Activated CD8-positive, alpha-beta memory T cell treated with anti-CD3 and anti-CD28 coated beads for 48 hours (primary cell): ENCODE measurements at places on chromosomes 1 and 21.

GRCh38 chr1:163093169-163093568 lies 24.0 kb downstream of the RGS4 start:
- DNase-seq: no peak

DNA sequence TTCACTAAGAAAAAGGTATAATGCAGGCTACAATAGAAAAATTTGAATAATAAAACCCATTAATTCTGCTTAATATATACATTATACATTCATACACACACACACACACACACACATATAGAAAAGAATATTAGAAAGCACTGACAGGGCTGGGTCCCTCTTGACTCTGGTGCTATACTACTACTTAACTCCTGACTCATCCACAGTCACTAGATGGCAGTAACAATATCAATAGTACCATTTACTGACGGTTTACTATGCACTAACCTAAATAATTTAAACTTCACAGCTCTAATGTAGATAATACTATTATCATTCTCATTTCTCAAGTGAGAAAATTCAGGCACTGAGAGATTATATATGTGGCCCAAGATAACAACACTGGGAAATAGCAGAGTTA lies 87.5 kb downstream of the COP1 start:
- DNase-seq: no peak

DNA sequence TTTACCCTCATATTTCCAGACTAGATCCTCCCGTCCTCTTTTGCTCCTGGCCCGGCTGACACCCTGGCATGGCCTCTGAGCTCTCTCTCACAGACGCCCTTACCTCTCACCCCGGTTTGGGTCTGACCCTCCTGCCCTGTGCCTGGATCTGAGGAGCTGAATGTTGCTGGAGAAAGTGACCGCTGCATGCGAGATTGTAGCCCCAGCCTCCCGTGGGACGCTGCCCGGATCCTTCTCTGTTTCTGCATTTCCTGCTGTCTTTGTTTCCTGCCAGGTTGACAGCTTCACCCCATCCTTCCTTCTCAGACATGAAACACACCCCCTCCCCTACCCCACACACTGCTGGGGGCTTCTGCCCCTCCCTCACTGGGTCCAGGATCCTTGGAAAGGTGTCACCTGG lies 9.5 kb downstream of the FAM131C start:
- DNase-seq: no peak

GRCh38 chr1:214935258-214935657 lies 147.3 kb upstream of the KCNK2 start:
- DNase-seq: no peak

GRCh38 chr1:99481391-99481996 lies 164.4 kb upstream of the PALMD start:
- no peak for DNase-seq

- DNase-seq: no peak
These were observed 119.5 kb upstream of the CSF3R start for GRCh38 chr1:36602184-36602583.

- DNase-seq: no peak
These were observed 323.2 kb downstream of the LRRIQ3 start for GRCh38 chr1:73874806-73875205.

- no peak for DNase-seq
These were observed 1.3 kb upstream of the H3-3A start for GRCh38 chr1:226061068-226061840.

DNA sequence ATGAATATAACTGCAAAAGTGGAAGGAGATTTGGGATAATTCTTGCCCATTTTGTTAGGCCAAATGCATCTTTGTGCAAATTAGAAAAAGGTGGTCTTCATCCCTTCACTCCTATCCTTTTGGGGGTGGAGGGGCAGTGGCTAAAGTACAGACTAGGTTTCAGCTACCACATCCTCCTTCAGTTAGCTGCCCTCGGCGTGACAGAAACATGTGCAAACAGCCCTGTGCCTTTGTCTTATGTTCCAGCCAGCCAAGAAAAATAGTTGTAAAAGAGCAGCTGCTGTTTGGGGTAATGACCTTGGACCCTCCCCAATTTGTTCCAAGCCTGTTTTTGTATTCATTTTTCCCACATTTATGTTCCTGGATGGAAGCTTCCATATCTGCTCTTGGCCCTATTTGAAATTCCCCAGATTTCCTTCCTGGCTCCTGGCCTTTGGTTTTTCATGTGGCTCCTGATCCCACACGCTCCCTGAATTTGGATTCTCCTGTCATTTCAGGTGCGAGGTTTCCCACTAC lies 8.3 kb upstream of the LGALS8 start:
- no peak for DNase-seq

GRCh38 chr1:21247892-21248715 lies 42.2 kb downstream of the ECE1 start:
- no peak for DNase-seq

DNA sequence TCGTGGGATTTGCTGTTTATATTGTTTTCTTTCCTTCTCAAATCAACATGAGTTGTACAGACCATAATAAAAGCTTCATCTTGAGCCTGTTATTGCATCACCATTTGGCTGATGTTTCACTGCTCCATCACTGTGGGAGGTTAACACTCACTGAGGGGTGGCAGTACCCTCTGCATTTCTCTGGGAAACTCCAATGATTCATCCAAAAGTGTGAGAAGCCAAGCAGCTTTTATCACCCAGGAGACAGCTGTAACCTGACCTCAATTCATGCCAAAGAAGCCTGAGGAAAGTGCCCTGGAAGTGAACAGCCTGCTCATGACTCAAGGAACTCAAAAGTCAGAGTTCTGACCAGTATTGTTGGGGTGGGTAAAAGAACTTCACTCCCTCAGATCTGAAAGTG lies 84.1 kb downstream of the GPR88 start:
- DNase-seq: no peak
